ENCODE measurements at places on chromosomes 6 and 20. TPM values are rescaled to one million over a fixed set of nuclear protein-coding genes. Genes with fewer than 3 reads are reported as not detected.

The KIF25 gene
- not detected for total RNA-seq

The ASIP gene
- total RNA-seq = not detected

The IL17A gene
- not detected for total RNA-seq

The OSER1 gene
- total RNA-seq = 32.4 TPM

The SAMD5 gene
- total RNA-seq = 4.0 TPM

The SIRPD gene
- not detected for total RNA-seq

The WASF1 gene
- total RNA-seq = 14.9 TPM

The PLN gene
- total RNA-seq = not detected

The MEP1A gene
- total RNA-seq = not detected

DNA sequence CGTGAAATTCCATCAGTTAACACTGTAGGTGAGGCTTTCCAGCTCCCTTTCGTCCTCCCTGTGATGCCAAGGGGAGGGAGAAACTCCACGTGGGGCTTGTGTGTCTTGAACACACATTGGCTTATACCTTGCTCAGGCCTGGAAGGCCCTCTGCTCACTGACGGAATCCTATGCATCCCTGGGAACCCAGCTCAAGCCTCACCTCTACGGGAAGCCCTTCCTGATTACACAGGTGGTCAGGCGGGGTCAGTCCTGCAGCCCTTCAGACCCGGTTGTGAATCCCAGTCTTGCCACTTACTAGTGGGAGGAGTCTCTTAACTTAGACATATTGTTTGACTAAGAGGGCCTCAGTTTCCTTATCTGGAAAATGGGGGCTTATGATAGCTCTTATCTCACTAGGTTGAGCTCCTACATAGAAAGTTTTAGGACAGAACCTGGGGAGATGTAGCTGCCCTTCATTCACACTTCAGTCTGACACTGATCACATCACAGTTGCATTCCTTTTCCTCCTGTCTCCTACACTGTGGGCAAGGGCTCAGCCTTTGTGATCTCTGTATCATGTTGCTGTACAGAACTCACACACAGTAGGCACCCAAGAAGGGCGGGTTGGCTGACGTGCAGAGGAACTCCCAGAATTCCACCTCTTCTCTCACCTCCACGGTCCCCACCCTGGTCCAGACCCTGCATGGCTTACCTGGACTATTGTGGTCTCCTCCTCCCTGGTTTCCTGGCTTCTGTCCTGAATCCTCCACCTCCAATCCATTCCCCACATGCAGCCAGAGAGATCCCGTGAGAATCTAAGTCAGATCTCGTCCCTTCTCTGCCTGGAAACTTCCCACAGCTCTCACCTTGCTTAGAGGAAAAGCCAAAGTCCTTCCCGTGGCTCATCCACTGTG is 129.6 kb downstream of the CEBPB start:
- DNase-seq = no peak

GRCh38 chr6:138522611-138523010 is 23.3 kb upstream of the NHSL1 start:
- no peak for DNase-seq

GRCh38 chr6:13725570-13725969 is 13.9 kb upstream of the RANBP9 start:
- no peak for DNase-seq

DNA sequence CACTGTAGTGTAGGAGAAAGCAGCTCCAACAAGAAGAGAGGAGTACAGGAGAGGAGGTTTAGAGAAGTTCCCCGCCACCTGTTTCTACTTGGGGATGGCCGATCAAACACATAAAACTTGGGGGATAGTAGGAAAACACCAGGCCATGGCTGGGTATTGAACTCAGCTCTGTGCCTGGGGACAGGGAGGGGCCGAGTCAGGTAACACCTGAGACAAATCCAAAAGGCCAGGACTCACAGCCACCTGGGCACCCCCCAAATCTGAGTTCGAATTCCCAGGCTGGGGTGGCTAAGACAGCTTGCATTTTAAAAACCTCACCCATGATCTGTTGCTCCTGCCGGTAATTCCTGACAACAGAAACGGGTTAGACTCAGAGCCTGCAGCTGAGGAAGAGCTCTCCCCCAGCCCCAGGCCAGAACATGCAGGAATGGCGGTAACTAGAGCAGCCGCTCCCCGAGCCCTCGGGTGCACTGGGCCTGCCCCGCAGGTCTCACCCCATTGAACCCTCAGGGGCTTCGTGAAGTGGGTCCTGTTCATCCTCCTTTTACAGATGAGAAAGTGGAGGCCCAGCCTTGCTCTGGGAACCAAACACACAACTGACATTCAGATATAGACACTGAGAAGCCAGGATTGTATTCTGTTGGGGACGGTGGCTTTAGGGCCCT is 61.0 kb downstream of the TCP11 start:
- DNase-seq = no peak

DNA sequence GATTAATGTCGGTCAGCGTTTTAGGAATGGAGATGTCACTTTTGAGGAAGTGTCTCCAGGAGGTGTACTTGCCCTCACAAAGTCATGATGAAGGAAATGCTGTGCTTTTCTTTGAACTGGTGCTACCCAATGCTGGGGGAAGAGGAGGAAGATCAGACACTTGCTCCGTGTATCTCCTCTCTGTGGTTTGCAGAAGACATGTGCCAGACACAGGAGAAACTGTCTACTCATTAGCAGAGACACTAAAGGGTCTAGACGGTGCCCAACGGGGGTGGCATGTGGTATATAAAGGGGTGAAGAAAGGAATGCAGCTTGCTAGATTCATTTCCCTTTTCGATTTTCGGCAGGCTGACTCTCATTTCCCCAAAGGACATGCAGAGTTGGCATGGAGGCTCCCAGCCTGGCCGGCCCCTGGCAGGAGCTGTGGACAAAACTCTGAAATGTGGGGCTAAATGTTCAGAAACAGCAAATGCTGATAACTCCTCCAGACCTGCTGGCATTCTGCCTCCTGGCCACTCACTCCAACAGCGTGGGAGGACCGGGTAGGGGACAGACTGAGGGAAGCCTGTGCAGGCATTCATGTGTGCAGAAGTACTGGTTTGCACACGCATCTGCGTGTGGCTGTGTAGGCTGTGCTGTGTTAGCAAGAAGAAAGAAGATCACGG is 59.6 kb upstream of the QKI start:
- peak; percentile 41 for DNase-seq

GRCh38 chr6:157123234-157123633 is 200.1 kb downstream of the TMEM242 start:
- DNase-seq = no peak

- DNase-seq = no peak
These were observed 25.5 kb downstream of the DDO start for GRCh38 chr6:110389689-110390382.

GRCh38 chr20:10550204-10551118 is 115.4 kb downstream of the SLX4IP start:
- DNase-seq = no peak

DNA sequence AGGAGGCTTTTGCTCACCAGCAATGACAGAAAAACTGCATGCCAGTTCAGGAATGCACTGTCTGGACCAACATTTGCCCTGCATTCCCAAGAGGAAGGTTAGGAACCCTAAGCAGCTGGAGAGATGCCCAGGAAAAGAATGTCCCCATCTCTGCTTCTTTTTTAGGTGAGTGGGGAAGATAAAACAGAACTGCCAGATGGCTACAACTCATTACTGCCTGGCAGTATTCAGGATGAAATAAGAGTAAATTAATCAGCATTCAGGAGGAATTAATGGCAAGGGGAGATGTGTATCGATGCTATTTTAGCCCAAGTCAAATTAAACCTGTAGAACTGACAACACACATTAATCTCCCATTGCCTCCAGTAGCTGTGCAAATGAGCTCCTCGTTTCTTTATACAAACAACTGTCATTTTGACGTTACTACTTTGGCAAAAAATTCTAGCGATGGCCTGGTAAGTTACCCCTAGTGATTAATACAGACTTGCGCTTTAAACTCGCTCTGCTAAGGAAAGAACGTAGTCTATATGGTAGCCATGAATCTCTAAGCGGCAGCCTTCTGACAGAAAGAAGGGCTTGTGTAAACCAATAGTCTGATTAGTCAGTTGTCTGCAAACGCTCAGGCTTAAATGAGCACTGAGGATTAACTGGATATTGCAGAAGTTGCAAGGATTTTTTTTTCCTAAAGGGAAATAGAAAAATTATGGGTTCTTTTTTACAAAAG is 16.7 kb upstream of the SMLR1 start:
- DNase-seq = peak; percentile 11

DNA sequence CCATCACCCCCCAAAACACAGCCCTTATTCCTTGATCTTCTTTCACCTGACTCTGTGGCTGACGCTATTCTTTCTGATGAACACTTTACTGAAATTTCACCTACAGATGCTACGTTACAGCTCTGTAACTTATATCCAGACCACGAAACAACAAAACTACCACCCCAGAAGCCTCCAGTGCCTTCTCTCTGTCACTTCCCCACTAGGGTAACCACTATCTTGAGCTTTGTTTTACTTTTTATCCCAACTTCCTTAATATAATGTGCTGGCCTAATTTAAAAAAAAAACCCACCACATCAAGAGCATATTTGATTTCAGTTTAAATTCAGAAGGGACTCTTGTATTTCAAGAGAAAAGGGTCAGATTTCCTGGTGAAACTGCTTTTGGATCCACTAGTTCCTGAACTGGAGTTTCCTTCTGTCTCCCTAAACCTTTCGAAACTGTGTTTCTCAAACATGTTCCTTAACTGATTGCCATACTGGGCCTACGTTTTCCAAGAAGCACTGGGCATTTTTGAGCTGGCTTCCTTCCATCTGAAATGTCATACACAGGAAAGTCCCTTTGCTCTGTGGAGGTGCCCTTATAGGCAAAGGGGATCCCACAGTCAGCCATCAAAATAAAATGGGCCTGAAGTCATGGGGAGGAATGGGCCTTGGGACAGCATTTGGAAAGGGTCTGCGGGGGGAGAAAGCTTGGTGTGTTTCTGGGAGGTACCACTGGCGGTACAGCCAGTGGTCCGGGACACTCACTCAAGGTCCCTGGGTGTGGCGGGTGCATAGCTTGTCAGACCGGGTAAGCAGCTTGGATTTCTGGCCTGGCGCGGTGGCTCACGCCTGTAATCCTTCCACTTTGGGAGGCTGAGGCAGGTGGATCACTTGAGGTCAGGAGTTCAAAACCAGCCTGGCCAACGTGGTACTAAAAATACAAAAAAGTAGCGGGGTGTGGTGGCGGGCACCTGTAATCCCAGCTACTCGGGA is 25.8 kb upstream of the RTF2 start:
- DNase-seq = no peak

DNA sequence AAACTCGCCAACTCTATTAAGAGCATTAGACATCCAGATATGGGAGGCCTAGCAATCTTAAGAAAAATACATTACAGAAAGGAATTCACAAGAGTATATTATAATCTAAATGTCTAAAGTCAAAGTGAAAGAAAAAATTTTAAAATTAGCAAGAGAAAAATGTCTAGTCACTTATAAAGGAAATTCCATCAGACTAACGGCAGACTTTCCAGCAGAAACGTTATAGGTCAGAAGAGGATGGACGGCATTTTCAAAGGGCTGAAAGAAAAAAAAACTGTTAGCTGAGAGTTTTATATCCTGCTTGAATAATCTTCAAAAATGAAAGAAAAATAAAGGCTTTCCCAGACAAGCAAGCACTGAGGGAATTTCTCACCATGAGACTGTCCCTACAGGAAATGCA is 269.0 kb downstream of the HDGFL1 start:
- peak; percentile 33 for DNase-seq

DNA sequence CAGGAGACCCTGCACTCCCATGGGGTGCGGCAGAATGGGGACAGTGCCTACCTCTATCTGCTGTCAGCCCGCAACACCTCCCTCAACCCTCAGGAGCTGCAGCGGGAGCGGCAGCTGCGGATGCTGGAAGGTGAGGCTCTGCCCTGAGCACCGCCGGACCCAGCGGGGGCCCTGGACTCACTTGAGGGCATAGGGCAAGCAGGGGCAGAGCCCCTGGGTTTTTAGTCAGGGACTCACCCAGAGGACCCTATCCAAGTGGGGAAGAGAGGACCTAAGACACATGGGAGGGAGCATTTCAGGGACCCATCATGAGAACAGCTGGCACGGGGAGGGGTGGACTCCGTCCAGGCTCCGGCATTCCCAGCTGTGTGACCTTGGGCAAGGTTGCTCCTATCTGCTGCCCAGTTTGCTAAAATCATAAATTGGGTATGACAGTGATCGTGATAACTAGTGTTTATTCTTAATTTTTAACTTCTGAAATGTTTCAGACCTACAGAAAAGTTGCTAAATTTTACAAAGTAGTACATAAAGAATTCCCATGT is 9.8 kb downstream of the RBCK1 start:
- no peak for DNase-seq

DNA sequence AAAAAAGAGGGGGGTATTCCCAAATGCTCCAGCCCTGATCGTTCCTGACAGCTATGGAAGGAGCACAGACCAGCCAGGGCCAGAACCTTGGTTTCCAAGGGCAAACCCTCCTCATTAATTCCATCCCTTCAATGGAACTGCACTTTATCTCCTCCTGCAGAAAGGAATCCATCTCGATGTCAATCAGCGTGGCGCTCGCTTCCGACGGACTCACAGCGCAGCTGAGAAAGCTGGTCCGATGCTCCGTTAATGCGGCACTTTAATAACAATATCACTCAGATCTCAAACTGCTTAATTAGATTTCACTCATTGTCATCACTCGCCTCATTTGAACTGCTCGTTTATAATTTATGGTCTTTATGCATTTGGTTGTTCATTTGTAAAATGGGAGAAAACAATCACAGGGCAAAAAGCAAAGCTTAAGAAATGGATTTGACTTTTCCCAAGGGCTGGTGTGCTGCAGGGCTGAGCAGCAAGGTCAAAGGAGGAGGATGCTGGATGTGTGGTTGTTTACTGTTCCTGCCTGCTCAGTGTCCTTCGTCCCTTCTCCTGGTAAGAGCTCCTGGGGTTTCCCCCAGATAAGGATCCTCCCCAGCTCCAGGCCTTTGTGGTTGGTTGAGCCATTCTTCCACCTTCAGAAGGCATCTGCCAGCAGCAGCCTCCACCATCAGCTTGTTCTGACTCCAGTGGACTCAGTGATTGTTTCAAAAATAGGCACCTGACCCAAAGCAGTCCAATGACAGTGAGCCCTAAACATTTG is 152.7 kb downstream of the ANKRD60 start:
- no peak for DNase-seq

GRCh38 chr6:25026723-25027122 is 91.0 kb upstream of the RIPOR2 start:
- DNase-seq = no peak

Measured in LHCN-M2 (cell line).